Small intestine (tissue), 16 donors: ENCODE measurements at places on chromosomes 11 and 22.

GRCh38 chr22:49334976-49335375 is 492.7 kb downstream of the BRD1 start:
- DNase-seq, result no peak

- no peak for DNase-seq
These were observed 6.2 kb upstream of the PACS1 start for GRCh38 chr11:66063900-66064299.

DNA sequence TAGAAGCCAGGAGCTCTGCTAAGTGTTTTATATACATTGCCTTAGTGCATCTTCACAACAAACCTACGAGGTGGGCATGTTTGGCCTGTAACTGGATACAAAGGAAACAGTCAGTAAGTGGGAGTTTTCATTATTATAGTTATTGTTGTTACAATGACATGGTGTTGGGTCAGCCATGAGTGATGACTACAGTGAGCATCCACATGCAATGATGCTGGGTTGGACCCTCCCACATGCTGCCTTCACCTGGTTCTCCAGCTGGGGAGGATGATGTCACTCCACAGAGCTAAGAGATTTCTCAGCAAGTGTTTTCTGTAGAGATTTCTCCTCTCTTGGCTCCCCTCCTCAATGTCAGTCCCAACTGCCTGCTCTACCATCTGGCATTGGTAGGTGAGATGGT is 59.3 kb downstream of the EHF start:
- DNase-seq, result no peak

GRCh38 chr11:821512-822371 is 3.0 kb downstream of the PNPLA2 start:
- no peak for DNase-seq

GRCh38 chr22:41933411-41934177 is 7.0 kb upstream of the TNFRSF13C start:
- DNase-seq, result no peak

- no peak for DNase-seq
These were observed 35.5 kb upstream of the SLC6A5 start for GRCh38 chr11:20563866-20564265.

GRCh38 chr11:57356268-57356667 is 18.1 kb downstream of the P2RX3 start:
- DNase-seq, result no peak

GRCh38 chr11:63242089-63242781 is 1.2 kb downstream of the SLC22A25 start:
- no peak for DNase-seq

DNA sequence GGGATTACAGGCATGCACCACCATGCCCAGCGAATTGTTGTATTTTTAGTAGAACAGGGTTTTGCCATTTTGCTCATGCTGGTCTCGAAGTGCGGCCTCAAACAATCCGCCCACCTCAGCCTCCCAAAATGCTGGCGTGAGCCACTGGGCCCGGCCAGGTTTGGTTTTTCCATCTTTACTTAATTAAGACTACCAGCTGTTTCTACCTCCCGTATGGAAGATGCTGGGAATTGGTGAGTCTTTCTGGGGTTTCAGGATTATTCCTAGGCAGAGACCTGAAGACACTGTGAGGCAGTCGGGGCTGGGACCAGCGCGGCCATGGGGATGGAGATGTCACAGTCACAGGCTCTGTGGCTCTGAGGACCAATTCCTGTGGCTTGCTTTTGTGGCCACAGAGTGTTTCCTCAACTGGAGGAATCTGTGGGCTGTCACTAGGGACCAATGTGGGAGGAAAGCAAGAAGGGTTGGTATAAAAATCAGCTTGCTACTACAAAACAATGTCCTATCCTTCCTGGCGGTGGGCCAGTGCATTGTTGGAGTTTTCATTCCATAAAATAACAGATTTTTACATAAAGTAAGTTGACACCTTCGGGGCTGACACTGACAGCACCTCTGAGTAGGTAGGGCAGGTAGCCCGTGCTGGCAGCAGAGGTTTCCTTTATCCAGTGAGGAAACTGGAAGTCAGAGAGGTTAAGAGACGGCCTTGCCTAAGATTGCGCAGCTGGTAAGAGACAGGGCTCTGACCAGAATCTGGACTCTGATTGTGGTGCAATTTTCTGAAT is 8.4 kb upstream of the FTH1 start:
- DNase-seq, result no peak

DNA sequence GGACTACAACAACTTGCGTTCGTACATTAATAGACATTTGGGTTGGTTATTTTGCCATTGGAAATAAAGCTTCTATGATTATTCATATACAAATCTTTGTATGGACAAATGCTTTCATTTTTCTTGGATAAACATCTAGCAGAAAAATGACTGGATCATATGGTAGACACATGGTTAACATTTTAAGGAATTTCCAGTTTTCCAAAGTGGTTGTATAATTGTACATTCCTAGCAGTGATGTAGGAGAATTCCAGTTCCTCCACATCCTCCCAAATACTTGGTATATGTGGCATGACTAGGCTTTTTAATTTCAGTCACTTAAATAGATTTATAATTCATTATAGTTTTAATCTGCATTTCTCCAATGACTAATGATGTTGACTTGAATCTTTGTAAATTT is 246.2 kb upstream of the NCAM1 start:
- DNase-seq, result no peak

DNA sequence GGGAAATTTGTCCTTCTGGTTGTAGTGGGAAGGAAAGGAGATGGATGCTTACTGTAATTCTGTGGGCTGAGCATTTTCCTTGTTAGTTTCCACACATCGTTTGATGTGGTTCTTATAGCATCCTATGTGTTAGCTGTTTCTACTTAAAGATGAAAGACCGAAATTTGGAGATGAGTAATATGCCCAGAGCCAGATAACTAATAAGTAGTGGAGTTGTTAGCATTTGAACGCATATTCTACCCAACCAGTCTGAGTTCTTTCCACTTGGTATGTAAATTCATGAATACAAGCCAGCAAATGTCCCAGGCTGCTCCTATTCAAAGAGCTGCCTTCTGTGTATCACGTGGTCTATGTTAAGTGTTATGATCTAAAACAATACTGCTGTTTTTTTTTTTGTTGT is 14.6 kb downstream of the SPECC1L start:
- no peak for DNase-seq

- DNase-seq, result no peak
These were observed 1068.5 kb downstream of the BRD1 start for GRCh38 chr22:48758881-48759875.

- DNase-seq, result no peak
These were observed 49.9 kb downstream of the STIM1 start for GRCh38 chr11:3905080-3905953.

GRCh38 chr11:117231842-117232091 is at the start of gene PCSK7:
Gene PCSK7 (minus strand): TSS chr11:117232073. CDS start chr11:117229844, 2,229 bp downstream.
- peak; percentile 76 for DNase-seq

GRCh38 chr11:93216511-93217101 is 18.8 kb upstream of the SLC36A4 start:
- DNase-seq, result no peak

DNA sequence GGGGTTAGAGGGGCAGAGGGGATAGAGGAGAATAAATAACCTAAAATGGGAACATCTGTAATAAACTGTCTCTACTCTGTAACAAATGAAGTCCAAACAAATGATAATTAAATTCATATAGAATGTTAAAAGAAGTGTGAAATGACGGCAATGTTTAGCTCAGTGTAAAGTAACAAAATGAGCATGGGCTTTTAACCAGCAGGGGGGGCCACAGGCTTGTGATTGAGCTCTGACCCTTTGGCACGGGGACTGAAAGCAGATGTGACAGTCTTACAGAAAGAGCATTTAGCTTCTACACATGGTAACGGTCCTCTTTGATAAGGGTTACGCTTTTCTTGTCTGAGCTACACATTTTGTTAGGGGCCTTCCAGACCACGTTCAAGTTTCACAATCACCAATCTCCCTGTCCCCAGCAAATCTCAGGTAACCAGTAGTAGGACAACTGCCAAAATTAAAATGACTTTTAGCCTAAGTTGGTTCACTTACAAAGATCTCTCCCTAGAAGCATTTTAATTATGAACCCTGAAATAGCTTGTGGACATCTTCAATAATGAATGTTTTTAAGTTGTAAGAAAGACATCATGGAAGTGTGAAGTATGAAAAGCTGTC is 262.5 kb downstream of the DCDC1 start:
- DNase-seq, result peak; percentile 33

- DNase-seq, result no peak
These were observed 7.3 kb upstream of the EHF start for GRCh38 chr11:34613552-34614056.

DNA sequence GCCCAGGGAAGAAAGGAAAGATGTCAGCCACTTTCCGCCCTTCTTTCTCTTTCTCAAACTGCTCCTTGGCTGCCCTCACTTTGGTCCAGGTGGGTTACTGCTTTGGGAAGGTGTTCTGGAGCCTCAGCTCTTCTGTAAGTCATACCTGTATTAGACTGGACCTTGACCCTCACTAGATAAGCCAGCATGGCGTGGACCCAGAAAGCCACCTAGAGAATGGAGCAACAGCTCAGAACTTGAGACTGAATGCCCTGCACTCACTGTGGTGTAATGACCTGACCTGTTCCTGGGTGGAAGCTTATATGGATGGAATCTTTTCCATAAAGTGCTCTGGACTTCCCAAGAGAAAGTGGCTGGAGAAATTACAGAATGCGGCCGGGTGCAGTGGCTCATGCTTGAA is 15.6 kb downstream of the ACP2 start:
- peak; percentile 71 for DNase-seq

- no peak for DNase-seq
These were observed 4.0 kb downstream of the FTH1 start for GRCh38 chr11:61963282-61964057.

- DNase-seq, result no peak
These were observed 590.5 kb downstream of the OPCML start for GRCh38 chr11:132941761-132942160.

DNA sequence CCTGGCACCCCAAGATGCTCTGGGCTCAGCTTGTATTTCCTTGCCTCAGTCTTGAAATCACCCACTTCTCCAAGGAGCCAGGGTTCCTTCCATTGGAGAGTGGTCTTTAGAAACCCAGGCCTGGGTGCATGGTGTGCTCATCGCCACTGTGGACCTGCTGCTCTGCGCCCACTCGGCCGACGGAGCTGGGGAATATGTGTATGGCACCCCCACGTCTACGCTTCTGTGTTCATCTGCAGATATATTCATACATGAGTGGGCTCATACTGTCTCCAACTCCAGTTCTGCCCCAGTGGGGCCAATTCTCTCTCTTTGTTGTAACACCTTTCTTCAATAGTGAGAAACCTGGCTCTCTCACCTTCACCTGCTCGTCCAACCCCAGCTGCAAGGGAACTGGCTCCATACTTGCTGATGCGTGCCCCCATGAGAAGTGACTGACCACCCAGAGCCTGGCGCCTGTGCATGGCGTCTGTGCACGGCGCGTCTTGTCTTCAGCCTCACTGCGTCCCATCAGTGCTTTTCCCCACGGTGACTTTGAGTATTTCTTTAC is 39.8 kb downstream of the KCNQ1 start:
- DNase-seq, result no peak

- DNase-seq, result peak; percentile 37
These were observed 47.3 kb downstream of the RAB30 start for GRCh38 chr11:83024270-83024854.

DNA sequence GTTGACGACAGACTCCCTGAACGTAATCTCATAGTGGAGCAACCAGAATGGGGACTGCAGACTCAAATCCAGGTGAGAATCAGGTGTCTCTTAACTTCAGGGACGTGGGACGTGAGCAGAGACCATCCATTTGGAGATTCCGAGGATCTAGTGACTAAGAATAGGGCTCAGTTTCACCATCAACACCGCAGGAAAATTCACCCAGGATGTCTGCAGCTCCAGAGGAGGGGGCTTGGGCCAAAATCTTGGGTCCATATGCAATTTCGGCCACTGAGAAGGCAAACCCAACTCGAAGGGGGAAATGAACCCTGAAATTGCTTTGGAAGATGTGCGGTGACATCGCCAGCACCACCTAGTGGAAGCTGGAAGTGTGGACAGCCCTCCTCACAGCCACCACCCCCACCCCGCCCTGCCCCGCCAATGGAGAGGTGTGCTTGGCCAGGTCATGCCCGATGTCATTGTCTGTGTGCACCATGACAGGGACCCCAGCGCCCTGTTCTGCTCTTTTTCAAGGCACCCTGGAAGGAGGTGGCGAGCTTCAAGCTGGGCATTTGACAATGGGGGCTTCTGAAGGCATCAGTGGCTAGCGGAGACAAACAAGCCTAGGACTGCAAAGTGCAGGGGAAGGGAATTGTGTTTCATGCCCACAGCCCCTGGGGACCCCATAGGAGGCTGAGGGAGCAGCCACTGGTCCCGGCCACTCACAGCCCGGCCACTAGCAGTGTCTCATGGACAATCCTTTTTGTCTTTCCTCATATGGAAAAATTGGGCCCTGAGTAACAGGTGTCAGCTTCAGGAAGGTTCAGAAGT is 24.8 kb downstream of the APOL1 start:
- peak; percentile 71 for DNase-seq

GRCh38 chr22:28951969-28952521 is 68.7 kb downstream of the ZNRF3 start:
- DNase-seq, result no peak
